ENCODE measurements at places on chromosomes 5 and 9.
A peak's percentile ranks its signal among the peaks of the same experiment; 100 is the strongest.

GRCh38 chr5:113197456-113198200 lies 221.0 kb downstream of the DCP2 start:
- no peak for DNase-seq

DNA sequence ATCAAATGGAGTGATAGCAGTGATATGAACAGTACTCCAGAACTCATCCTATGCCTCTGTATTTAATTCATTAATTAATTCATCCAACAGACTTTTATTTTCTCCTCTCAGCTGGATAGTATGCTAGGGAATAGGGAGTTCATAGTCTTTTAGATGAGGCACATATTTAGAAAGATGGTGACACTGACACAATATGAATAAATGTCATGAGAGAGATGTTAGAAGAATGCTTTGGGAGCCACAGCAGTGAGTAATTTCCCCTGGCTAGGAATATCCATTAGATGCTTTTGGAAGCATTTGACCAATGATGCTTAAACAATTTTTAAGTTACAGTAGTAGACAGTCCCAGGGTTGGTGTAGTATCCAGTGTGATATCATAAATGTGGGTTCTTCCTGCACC lies 428.7 kb upstream of the SGCD start:
- DNase-seq = no peak

- peak; percentile 68 for DNase-seq
Observed at GRCh38 chr9:87601176-87601575, 103.5 kb downstream of the DAPK1 start.

DNA sequence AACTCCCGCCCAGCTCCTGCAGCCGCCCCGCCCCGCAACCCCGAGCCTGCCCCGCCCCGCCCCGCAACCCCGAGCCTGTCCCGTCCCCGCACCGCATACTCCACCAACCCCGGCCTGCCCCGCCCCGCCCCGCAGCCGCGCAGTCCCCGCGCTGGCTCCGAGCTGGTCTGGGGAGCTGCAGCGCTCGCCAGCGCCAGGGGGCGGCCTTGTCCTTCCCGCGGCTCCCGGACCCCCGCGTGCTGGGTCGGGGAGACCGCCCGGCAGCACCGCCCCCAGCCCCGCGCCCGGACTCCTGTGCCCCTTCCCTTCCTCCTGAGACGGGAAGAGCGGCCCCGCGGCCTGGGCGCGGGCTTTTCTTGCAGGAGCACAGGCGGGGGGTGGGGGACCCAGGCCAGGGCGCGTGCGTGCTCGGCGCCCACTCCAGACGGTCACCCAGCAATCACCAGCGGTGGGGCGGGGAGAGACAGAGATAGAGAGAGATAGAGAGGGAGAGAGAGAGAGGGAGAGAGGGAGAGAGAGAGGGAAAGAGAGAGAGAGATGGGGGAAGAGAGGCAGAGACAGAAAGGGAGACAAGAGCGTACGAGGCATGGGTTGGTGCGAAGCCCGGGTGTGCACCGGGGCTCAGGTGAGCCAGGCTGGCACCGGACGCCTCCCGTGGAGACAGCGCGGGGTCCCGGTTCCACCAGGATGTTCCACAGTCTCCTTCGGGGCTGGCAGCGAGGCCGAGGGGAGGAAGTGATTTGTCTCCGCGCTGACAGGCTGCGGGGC lies 14.7 kb upstream of the TMEM250 start:
- DNase-seq = no peak

DNA sequence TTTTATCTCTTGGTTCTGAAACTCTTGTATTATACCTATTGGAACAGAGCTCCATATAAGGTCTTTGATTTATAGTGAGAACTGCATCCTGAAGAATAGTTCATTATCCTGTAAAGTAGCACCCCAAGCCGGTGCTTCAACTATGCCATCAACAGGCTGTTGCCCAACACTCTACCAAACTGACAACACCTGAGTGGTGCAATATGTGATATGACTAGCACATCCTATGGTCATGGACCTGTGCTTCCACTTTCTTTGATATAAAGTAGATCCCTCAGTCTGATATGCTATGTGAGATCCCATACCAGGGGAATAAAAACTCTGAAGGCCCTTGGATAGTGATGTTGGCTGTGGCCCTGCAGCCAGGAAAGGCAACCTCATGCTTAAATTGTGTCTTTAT lies 15.8 kb downstream of the CSF2 start:
- no peak for DNase-seq

GRCh38 chr9:137395666-137396010 lies 27.3 kb downstream of the EXD3 start:
- DNase-seq = no peak

- peak; percentile 58 for DNase-seq
Observed at GRCh38 chr9:136323371-136323789, 4.0 kb upstream of the GPSM1 start.

DNA sequence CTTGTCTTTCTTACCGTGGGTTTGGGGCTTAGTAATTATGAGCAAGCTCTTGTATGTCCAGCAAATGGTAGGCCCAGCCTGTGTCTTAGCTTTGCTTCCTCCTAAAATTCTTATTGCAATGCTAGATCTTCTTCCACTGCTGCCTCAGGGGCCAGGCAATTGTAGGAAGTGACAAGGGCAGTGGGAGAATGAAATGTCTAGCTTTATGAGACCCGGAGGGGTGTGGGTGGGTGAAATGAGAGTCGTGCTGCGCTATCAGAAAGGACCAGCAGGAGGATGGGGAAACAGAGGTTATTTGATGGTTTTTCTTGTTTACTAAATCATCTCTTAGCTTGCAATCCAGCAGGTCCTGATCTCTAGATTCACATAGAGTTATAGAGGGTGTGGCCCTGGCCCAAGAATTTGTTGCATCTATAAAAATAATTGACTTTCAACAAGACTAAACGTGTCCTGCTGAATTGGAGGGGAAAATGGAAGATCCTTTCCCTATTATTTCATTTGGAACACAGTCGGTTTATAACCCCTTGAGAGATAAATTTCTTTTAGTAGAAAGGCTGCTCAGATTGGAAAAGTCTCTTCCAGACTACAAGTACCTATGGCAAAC lies 43.7 kb downstream of the ZNF366 start:
- no peak for DNase-seq

GRCh38 chr9:108874058-108874788 lies 12.2 kb downstream of the ACTL7A start:
- no peak for DNase-seq

DNA sequence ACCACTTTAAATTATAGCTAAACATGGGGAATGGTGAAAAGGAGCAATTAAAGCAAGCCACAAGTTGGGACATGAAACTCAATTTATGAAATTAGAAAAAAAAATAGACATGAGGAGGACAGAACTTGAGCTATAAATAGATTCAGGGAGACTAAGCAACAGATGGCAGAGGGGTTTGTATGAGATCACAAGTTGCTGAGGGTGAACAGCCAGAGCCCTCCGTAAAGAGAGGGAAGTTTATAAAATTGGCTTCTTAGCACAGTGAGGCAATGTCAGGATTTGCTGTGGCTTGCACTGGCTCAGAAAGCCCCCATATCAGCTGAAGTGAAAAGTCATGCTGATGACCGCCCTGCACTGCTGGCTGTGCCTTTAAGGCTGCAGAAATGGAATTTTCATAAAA lies 443.4 kb upstream of the CD180 start:
- no peak for DNase-seq

DNA sequence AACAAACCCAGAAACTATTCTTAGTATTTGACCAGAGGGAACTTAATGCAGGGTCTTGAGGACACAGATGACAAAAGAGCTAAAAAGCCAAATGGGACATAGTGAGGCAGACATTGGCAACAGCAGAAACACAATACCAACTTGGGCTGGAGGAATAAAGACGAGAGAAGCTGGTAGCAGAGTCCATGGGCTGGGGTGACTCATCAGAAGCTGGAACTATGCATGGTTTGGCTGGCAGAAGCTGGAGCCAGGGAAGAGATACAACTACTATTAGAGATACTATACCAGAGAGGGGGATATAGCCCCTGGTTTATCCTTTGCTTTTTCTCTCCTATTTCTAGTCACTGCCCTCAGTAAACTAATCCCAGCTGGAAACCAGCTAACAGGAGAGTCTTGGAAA lies 29.2 kb upstream of the DPYSL3 start:
- no peak for DNase-seq

DNA sequence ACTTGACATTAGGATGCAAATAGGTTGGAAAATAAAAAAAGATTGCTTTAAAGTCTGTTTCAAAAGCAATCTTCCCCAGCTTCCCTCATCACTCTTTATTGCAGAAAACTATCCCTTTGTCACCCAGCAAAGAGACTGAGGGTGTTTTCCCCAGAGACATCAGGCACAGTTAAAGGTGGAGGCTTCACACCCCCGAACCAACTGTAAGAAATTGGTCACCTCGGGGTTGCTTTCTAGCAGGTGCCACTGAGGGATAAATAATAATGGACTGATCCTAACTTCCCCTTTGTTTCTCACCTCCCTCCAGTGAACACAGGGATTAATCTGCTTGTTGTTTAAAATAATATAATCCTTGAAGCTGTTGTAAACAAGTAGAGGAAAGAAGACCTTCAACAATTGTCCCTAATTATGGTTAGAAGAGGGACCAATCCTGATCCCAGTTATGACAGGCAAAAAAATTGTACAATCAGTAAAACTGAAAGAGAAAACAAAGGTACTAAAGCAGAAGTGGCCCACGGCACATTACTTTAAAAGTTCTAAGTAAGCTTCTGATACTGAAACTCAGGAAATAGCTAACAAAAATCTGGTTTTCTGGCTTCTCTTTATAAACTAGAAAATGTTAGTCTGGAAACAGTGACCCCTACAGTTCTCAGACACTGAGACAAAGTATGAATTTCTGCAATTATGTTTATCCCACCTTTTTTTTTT lies 6.6 kb upstream of the PCSK1 start:
- DNase-seq = no peak

DNA sequence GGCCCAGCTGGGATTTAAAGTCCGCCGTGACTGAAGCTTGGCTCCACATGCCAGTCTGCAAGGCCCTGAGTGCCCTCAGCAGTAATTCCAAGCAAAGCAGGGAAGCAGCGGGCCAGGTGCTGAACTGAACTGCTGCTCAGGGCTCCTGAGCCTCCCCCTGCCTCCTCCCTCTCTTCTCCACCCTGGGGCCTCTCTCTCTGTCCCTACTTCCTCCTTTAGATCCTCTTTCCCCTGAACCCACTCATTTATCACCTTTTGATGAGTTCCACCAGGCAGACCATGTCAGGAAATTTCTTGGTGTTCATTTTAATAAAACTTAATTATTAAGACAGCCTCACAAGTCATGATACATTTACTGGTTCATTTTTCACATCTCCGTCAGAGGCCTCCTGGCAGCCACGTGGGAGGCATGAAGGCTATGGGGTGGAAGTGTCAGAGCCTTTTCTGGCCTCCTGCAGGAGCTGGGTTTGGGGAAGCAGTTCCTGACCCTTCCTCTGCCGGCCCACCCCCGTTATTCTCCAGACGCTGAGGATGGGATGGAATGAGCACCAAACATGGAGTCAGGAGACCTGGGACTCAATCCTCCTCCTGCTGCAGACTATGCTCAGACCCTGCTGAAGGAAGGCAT lies 32.2 kb upstream of the KCNIP1 start:
- no peak for DNase-seq

GRCh38 chr5:115418788-115419187 lies 122.3 kb upstream of the CCDC112 start:
- DNase-seq = no peak

GRCh38 chr5:122291000-122291901 lies 20.8 kb upstream of the SNCAIP start:
- no peak for DNase-seq

DNA sequence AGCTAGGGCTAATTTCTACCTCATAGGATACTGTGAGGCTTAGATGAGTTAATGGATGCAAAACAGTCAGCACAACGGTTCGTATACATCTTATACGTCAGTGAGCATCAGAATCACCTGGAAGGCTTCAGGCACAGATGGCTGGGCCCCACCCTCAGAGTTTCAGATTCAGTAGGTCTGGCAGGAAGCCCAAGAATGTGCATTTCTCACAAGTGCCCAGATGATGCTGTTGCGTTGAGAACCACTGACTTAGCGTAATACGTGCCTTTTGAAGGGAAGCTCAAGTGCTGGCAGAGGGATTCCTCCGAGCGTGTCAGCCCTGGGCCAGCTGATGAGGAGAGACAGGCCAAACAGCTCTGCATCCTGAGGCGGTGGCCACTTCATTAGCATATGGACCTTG lies 117.1 kb upstream of the WWC1 start:
- DNase-seq = no peak

GRCh38 chr9:16062542-16063240 lies 509.8 kb downstream of the CCDC171 start:
- DNase-seq = no peak
